KBM-7 (cell line): ENCODE measurements at places on chromosomes 16 and 17.

DNA sequence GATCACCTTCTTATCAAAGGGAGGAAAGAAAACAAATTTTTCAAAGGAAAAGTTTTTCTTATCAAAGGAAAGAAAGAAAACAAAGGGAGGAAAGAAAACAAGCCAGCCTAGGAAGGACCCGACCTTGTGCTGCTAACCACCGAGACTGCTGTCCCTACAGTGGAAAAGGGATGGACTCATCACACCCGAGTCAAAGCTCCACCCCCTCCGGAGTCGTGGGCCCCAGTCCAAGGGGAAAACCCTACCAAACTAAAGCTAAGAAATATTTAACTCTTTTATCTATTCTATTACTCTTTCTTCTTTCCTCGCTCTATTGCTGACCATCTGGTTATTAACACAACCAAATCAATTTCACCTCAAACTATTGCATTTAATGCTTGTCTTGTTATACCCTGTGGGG, 6.1 kb upstream of the ENDOV start:
- no peak for DNase-seq

GRCh38 chr16:73743665-73744496, 552.7 kb upstream of the PSMD7 start:
- no peak for DNase-seq

GRCh38 chr16:47976636-47977210, 179.1 kb downstream of the ABCC12 start:
- DNase-seq = no peak

DNA sequence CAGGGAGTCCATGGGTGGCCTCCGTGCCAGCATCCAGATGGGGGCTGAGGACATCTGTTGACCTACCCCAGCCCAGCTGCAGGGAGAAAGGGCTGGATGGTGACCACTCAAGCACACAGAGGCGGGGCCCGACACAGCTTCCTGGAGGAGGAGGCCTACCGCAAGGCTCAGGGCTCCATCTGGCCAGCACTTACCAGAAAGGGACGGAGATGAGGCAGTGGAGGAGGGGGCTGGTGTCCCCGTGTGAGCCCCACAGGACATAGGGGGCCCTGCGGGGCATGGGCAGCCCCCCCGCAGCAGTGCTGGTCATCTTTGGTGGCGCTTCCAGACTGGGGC, 147.5 kb upstream of the CIBAR2 start:
- no peak for DNase-seq

DNA sequence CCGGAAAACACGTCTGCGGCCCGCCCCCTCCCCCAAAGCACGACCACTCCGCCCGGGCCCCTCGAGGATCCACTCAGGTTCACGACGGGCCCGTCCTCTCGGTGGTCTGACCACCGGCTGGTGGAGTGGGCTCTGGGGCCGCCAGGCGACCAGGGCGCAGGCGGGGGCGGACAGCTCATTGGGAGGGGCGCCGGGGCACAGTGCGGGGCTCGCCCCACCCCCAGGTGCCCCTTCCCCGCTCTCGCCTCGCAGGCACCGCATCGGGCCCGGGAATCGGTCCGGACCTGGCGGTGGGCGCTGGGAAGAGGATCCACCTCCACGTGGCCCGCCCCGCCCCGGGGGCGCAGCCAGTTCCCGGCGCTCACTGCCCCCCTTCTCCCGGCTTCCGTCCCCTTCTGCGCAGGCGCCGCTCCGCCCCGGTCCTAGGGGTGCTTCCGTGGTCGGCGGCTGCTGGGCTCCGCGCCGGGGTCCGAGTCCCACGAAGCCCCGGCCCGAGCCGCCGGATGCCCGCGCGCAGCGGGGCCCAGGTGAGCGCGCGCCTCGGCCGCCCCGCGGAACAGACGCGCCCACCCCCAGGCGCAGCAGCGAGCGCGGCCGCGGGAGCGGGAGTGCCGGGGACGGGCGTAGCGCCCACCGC, at the start of gene MPG:
Gene MPG (plus strand): TSS at position 419 of the 637 bp plus-strand sequence. CDS start 85 bp downstream, at position 504.
- DNase-seq = peak; percentile 59

GRCh38 chr17:76383546-76384221, 725 bp upstream of the SPHK1 start:
- peak; percentile 76 for DNase-seq

DNA sequence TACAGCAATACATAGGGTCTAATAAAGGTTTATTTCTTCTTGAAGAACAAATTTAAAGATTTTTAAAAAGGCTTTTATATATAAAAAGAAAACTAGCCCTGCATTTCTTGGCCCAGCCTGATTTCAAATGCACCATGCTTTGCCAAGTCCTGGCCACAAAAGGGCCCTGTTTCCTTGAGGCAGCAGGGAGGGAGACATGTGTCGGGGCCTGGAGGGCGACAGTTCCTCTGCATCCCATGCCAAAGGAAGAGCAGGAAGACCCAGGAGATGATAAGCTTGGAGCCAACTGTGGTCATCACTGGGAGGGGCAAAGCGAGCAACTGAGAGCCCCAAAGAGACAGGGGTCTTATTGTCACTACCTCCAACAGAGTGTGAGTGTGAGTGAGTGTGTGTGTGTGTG, 571.5 kb upstream of the PSMD7 start:
- DNase-seq = no peak

DNA sequence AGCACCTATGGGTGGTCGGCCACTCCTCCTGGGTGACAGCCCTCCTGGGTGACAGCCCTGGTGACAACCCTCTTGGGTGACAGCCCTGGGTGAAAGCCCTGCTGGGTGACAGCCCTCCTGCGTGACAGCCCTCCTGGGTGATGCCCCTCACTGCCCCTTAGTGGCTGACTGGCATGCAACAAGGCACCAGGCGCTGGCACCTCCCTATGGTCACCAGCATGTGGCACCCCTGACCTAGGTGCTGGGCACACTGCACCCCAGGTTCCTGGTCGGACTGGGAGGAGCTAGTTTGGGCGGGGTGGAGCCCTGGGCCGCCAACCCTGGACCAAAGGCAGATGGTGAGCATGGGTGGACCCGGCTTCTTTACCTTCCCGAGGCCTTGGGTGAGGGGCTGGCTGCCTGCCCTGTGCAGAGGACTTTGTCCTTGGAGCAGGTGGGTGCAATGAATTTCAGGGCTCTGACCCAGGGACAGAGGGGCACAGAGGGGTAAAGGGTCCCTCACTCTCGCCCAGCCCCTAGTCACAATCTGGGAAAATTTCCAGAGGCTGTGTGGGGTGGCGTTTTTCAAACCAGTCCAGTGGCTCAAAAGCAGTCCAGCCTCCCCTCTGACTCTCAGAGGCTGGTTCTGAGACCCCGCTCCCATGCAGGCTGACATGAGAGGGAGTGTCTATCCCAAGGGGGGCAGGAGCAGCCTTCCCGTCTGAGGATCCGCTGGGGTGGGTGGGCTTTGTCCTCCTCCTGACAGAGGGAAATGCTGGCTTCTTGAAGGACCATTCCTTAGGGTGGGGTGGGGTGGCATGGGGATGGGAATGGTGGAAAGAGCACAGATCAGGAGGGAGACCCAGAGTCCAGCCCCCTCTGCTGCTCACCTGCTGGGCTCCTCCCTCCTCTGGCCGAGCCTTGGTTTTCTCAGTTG, 25.9 kb upstream of the TNFRSF13B start:
- no peak for DNase-seq

- peak; percentile 55 for DNase-seq
Observed at GRCh38 chr16:81429045-81429521, 15.5 kb upstream of the CMIP start.
